ENCODE measurements at places on chromosomes 7 and 10.

DNA sequence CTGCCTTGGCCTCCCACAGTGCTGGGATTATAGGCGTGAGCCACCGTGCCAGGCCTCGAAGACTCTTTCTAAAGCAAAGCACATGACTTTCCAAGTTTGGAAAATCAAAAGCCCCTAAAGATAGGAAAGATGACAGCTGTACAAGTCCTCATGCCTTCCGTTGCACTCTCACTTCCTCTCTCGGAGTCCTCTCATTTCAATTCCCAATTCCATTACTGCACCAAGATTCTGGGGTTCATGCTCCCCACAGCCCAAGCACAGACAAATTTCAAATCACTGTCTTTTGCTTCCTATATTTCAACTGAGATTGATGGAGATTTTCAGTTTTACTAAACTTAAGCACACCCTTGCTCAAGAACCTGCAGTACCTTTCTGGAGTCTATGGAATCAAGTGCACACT lies 10.9 kb upstream of the PLAU start:
- H3K4me3 ChIP-seq, result no peak overlapping the region
- H3K27me3 ChIP-seq, result no peaks in the 10 kb centered on the region
- no peak overlapping the region for H3K27ac ChIP-seq
- no peaks in the 10 kb centered on the region for H3K36me3 ChIP-seq

- H3K27me3 ChIP-seq, result no peaks in the 10 kb centered on the region
- DNase-seq, result no peak
- no peaks in the 10 kb centered on the region for H3K4me1 ChIP-seq
- H3K4me3 ChIP-seq, result no peak overlapping the region
- no peaks in the 10 kb centered on the region for H3K36me3 ChIP-seq
These were observed 23.5 kb upstream of the TRIM8 start for GRCh38 chr10:102620591-102621442.

- H3K4me3 ChIP-seq, result no peak overlapping the region
- H3K27ac ChIP-seq, result no peak overlapping the region
- peaks cover 71% of the 10 kb centered on the region for H3K4me1 ChIP-seq
- no peaks in the 10 kb centered on the region for H3K27me3 ChIP-seq
- no peak for DNase-seq
These were observed 20.0 kb downstream of the UNC5B start for GRCh38 chr10:71232089-71232998.

DNA sequence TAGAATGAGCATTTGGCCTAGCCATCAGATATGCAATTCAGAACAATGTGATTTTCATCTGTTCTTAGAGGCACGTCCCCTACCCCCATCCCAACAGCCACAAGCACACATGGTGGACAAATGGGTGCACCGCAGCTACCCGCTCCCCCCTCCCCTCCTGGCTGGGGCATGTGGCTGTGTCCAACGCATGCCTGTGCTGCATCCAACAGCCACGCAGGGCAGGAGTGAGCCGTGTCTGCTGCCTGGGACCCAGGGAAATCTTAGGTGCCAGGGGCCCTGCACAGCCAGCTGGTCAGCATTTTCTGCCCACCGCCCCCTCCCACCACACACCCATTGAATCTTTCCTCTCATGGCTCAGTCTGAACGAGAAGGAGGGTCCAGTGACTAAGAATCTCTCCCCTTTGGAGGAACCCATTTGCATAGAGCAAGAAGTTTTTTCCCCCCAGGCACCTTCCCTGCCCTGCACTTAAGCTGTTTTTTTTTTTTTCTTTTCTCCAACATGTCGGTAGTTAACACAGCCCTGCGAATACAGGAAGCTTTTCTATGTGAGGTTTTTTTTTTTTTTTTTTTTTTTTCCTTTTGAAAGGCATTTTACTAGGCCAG lies 138.9 kb downstream of the WDR11 start:
- no peaks in the 10 kb centered on the region for H3K27me3 ChIP-seq
- no peak overlapping the region for H3K4me3 ChIP-seq
- peaks cover 1% of the 10 kb centered on the region for H3K36me3 ChIP-seq
- no peak for DNase-seq
- H3K4me1 ChIP-seq, result no peaks in the 10 kb centered on the region

DNA sequence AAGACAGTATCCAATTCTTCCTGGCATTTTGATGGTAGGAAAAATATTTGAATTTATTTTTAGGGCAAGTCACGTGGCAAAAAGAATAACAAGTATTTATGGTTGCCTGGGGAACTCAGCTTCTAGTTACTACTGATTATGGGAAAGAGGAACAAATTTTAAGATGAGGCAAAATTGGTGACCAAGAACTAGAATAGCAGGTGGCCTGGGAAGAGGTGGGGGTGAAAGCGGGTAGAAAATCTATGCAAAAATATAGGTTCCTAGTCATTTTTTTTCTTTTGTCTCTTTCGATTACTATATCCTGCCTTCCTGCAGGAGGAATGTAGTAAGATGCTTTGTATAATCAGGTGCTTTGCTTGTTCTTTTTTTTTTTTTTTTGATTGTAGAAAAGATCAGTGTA lies 27.8 kb downstream of the ENTPD1 start:
- H3K27me3 ChIP-seq, result no peaks in the 10 kb centered on the region
- H3K36me3 ChIP-seq, result no peaks in the 10 kb centered on the region
- DNase-seq, result no peak
- H3K4me1 ChIP-seq, result no peaks in the 10 kb centered on the region

GRCh38 chr10:93916257-93917063 lies 22.7 kb downstream of the SLC35G1 start:
- no peaks in the 10 kb centered on the region for H3K27me3 ChIP-seq
- peaks cover 40% of the 10 kb centered on the region for H3K4me1 ChIP-seq

- no peak overlapping the region for H3K4me3 ChIP-seq
- no peaks in the 10 kb centered on the region for H3K4me1 ChIP-seq
- no peak overlapping the region for H3K27ac ChIP-seq
- H3K27me3 ChIP-seq, result no peaks in the 10 kb centered on the region
- DNase-seq, result no peak
These were observed 45.0 kb downstream of the VWDE start for GRCh38 chr7:12358694-12359093.

DNA sequence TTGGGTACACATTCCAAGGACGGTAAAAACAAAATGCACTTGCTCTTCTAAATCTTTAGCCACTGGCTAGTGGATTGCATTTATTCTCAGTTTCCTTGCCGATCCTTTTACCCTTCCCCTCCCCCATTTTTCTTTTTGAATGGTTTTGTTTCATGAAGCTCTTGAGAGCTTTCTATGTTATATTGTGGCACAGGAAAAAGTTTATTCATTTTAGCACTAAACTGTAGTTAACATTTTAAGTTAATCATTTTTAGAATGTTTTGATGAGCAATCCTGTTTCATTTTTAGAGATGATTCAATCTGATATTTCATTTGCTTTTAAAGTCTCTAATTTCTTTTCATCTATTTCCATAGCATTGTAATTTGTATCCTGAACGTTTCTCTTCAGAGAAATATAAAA lies 24.0 kb downstream of the ZEB1 start:
- no peaks in the 10 kb centered on the region for H3K27me3 ChIP-seq
- DNase-seq, result no peak
- H3K27ac ChIP-seq, result no peak overlapping the region
- H3K36me3 ChIP-seq, result no peaks in the 10 kb centered on the region
- H3K4me1 ChIP-seq, result no peaks in the 10 kb centered on the region
- H3K4me3 ChIP-seq, result no peak overlapping the region

Measured in Caco-2 (cell line).